ENCODE measurements at places on chromosomes 11 and 22.

GRCh38 chr11:57349491-57350274 is 11.5 kb downstream of the P2RX3 start:
- peak; percentile 59 for DNase-seq

- DNase-seq, result no peak
These were observed 353.7 kb downstream of the MIAT start for GRCh38 chr22:27011133-27011532.

DNA sequence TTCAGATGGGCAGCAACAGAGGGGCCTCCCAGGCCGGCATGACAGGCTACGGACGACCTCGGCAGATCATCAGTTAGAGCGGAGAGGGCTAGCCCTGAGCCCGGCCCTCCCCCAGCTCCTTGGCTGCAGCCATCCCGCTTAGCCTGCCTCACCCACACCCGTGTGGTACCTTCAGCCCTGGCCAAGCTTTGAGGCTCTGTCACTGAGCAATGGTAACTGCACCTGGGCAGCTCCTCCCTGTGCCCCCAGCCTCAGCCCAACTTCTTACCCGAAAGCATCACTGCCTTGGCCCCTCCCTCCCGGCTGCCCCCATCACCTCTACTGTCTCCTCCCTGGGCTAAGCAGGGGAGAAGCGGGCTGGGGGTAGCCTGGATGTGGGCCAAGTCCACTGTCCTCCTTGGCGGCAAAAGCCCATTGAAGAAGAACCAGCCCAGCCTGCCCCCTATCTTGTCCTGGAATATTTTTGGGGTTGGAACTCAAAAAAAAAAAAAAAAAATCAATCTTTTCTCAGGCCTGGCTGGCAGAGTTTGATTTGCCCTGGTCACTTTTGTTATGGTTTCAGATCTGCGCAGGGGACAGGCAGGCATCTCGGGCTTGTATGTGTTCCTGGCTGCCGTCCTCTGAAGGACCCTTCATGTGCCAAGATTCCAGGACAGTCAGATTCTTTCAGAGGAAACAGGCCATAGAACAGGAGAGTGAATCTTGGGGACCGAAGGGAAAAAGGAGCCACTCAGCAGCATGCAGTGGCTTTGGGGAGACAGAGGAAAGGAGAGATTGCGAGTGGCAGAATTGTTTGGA is 5.3 kb downstream of the TAGLN start:
- no peak for DNase-seq

DNA sequence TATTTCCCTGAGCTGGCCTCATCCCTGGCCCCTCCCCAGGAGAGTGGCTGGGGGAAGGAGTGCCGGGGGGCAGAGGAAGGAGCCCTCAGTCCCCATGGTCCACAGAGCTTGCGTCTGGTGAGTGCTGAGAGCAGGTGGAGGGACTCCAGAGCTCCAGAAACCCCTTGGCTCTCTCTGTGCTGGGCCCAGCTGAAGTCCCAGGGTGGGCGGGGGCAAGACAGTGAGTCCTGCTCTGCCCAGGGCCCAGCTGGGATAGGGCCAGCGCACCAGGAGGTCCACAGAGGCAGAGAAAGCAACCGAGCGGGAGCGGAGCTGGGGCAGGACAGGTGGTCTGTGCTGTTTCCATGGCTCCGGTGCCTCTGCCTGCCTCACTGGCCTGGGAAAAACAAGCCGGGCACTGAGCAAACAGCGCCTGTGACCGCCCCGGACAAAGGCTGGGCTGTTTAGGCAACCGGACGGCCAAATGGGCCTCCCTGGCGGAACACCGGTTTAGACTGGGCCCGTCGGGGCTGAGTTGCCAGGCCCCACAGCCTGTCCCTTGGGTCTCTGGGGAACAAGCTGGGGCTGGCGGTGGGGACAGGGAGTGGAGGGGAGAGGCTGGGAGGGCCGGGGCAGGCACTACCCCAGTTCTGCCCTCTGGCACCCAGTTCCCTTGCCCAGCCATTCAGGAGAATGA is 34.1 kb upstream of the WNT7B start:
- DNase-seq, result no peak

GRCh38 chr22:35099883-35100282 is 33.9 kb downstream of the ISX start:
- DNase-seq, result no peak

DNA sequence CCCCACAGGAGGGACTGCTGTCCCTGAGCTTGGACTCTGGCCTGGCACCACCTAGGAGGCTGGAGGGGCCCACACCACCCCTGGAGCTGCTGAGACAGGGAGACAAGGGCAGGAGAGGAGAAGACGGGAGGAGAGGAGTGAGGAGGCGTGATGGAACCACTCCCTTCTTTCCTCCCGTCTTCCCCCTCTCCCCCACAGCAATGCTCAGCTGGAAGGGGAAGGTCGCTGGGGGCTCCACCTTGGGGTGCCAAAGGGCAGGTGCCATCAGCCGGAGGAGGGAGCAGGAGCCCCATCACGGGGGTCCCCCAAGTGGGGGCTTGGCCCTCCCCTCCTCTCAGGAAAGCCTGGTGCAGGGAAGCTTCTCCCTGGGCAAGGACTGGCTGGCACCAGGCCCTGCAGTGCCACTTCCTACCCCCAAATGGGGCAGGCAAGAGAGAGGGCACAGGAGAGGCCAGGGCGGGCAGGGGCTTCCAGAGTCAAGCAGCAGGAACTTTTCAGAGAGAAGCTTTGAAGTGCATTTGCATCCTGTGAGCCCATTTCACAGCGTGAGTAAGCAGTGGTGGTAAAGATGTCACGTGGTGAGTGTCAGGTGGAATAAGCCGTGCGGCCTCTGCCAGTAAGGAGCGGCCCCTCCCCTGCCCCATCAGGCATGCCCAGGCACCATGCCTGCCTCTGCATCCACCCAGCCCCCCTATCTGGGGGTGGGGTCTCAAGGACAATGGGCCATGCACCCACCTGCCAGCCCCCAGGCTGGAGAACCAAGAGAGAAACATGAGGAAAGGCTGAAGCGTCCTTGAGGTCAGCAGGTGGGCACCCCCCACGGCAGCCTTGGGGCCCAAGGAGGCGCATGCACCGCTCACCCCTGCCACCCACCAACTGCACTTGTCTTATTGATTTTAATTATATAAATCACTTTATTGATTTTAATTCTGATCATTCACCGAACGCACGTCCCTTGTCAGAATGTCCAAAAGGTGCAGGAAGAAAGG is 4.9 kb downstream of the IGF2 start:
- no peak for DNase-seq

- DNase-seq, result no peak
These were observed 420.6 kb upstream of the FAT3 start for GRCh38 chr11:91804042-91804441.

- DNase-seq, result no peak
These were observed 36.4 kb upstream of the BID start for GRCh38 chr22:17810570-17811116.

- DNase-seq, result no peak
These were observed 156.0 kb upstream of the CADM1 start for GRCh38 chr11:115660030-115660805.

DNA sequence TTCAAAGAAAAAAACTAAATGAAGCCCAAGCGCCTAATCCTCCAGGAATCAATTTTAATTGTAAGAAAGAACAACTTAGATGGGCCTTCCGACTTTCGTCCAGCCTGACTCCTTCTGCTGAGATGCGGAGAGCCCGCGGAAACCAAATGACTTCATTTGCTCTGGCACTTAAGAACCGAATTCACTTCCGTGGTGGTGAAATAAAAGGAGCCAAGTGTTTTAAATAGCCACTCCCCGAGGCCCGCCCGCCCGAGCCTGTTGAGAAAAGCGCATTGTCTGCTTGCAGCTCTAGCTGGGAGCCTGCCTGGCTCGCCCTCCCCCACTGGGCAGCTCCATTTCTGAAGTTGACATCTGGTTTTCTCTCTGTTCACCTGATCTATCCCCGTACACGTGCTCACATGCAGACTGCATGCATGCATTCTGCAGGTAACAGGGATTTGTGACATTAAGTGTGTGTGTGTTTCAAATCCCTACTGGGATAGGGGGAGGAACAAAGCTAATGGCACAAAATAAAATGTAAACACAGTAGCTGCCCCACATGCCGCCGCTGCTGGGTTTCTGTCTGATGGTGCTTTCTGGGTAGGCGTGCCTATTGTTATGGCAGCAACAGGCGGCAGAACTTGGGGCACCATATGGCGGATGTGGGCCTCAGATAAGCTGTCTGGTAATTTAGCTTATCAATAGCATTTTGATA is 6.2 kb downstream of the TEAD1 start:
- no peak for DNase-seq

DNA sequence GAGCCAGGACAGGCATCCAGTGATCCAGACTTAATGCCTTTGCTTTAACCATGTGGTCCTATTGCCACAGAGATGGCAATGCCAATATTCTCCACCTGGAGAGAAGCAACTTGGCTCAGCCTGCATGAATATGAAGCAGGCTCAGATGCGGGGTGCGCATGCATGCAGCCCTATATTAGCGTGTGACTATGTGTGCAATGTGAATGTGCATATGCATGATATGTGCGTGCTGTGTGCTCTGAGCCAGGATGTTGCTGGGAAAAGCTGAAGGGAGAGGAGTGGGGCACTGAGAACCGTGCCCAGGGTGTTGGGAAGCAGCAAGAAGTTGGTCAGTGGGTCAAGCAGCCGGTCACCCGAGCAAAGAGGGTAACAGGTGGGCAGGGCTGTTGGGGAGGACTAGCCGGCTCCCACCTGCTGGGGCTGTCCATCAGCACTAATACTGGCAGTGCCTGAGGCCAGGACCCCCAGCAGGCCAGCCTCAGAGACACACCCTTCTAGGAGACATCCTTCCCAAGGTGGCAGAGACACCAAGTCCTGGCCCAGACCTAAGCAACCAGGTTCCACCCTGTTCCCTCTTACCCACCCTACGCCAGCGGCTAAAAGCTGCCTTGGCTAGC is 24.8 kb upstream of the MYOD1 start:
- DNase-seq, result no peak

GRCh38 chr11:35166369-35167360 is 27.7 kb downstream of the CD44 start:
- DNase-seq, result peak; percentile 30
